ENCODE measurements at places on chromosomes 7 and 10.

- DNase-seq, result no peak
Observed at GRCh38 chr7:47914717-47915615, 33.3 kb downstream of the PKD1L1 start.

GRCh38 chr7:81845744-81846241 lies 75.9 kb upstream of the HGF start:
- DNase-seq, result no peak

DNA sequence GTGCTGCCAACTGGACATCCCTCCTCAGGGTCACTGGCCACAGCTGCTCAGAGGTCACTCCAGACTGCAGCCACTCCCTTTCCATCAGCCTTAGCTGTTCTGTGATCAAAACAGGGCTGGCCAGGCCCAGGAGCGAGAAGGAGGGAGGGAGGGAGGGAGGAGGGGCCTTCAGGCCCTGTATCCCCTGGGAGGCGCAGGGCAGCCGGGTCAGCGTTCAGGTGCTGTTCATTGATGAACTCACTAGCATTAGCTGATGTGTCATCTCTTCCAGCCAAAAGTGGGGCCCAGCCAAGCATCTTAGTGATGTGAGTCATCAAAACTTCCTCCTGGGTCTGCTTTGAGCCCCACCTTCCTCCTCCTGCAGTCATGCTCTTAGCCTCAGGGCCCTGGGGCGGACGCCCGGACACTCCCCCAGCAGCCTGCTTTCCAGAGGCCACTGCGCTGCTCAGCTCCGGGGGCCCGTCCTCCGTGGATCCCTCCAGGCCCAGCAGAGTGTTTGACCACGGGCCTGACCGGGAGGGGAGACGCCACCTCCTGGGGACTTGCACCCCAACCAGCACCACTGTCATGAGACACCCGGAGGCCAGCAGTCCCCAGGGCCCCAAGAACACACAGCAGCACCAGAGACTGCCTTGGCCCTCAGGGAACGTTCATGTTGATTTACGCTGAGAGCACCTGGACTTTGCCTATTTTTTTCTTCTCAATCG lies 149.2 kb downstream of the PRKAG2 start:
- no peak for DNase-seq

- DNase-seq, result no peak
Observed at GRCh38 chr7:78296046-78296597, 497.5 kb downstream of the PHTF2 start.

DNA sequence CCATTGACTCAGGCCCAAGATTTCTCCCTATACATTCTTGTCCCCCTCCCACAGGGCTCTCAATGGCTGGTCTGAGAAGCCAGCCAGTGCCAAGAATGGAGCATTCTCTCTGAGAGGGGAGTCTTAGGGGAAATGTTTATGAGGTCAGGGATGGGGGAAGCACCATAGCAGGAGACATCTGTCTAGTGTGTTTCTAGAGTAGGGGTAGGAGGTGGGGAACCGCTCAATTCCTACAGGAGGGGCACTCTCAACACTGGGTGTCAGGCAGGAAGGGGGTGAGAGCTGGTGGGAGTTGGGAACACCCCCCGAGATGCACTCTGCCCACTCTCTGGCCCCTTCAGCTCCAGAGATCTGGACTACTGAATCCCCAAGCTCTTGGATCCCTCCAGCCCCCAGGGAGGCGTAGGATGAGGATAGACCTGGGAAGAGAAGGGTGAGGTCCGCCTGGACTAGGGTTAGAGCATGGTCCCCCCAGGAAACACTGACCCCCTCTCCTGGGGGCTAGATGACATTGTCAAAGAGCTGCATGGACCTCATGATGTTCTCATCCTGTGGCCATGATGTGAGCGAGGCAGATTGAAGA lies 8.7 kb upstream of the OGA start:
- no peak for DNase-seq

GRCh38 chr10:79300711-79301110 lies 46.6 kb upstream of the PPIF start:
- no peak for DNase-seq

- no peak for DNase-seq
Observed at GRCh38 chr7:16904076-16904475, 22.3 kb upstream of the AGR3 start.

DNA sequence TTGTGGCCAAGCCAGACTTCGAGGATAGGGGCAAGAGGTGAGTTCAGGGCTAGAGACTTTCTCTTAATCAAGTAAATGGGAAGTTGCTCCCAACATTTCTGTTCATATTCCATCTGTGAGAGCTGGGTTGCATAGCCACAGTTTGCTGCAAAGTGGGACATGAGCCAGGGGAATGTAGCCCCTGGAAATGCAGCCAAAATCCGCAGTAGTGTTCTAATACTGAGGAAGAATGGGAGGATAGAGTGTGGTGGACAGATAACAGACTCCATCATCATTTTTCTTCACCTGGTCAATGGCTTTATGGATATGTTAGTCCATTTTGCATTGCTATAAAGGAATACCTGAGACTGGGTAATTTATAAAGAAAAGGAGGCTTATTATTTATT lies 177.7 kb downstream of the SKIDA1 start:
- DNase-seq, result no peak

- DNase-seq, result no peak
Observed at GRCh38 chr7:86006909-86007308, 636.8 kb upstream of the GRM3 start.

- DNase-seq, result no peak
Observed at GRCh38 chr10:24882047-24882698, 70.2 kb downstream of the PRTFDC1 start.

DNA sequence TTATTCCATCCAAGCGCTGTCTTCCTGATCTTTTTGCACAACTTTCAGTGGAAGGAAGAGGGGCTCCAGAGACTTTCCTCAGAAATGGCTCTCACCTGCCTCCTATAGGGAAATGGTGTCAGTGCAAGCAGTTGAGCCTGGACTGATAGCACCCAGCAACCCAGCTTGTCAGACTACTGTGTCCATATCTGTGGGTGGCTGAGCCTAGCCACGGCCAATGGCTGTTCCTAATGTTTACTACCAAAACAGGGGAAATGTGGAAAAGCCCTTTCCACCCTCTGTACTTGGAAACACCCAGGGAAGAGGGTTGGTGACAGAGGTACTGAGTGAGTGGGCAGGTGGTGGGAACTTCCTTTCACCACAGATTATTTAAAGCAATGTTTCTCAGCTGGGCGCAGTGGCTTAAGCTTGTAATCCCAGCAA lies 4.3 kb upstream of the YKT6 start:
- no peak for DNase-seq

- no peak for DNase-seq
Observed at GRCh38 chr7:17951742-17952254, 11.5 kb upstream of the SNX13 start.

DNA sequence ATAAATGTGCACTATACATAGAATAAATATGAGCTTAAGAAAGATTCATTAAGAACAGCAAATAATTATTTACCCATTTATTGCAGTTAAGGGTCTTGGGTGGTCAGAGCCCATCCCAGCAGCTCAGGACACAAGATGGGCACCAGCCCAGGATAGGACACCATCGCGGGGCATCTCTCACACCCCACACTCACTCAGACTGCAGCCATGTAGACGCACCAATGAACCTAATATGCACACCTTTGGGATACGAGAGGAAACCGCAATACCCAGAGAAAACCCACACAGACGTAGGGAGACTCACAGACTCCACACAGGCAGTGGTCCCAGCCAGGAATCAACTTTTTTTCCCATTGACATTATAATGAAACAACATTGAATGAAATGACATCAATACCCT lies 36.0 kb downstream of the CARD11 start:
- no peak for DNase-seq

DNA sequence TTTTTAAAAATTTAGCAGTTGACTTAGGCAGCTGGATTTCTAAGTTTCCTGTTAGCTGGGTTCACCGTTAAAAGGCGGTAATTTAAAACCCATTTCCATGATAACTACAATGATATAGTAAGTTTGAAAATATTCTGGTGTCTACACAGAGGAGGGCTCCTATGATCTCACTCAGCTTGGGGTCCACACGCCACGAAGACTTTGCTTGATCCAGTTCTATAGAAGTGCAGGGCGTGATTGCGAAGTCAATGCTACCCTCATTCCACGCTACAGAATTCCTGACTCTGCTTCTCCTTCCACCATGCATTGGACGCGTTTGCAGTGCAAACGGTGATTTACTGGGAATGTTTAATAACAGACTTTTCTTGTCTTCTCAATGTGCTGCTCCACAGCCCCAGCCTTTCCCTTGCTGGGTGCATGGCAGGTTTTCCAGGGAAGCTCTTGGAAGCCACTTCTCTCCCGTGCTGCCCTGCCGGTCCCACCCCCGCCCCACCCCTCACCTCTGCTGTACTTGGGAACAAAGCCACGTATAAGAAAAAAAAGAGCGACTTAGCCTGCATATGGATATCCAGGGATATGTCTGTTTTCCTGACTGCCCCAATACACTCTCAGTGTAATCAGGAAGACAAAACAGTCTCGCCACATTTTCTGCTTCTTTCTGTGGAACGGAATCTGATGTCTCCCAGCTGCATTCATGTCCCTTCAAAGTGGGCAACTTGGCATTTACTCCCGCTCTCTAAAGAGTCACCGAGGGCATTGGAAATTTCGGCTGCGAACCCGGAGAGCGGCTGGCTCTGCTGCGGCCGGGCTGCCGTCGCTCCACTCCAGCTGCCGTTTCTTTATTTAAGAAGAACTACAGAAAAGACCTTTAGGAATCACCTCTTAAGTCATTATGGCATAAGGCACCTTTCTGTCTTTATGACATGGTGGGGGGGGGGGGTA lies 434.4 kb upstream of the MGMT start:
- no peak for DNase-seq
